ENCODE measurements at places on chromosomes 7 and 10. TPM values are rescaled to one million over a fixed set of nuclear protein-coding genes. Genes with fewer than 3 reads are reported as not detected.

SEMA3E gene
- 0.47 TPM for total RNA-seq

- no peaks in the 10 kb centered on the region for H3K36me3 ChIP-seq
- peaks cover 14% of the 10 kb centered on the region for H3K4me1 ChIP-seq
- H3K4me3 ChIP-seq = no peak overlapping the region
Measured at GRCh38 chr10:79350407-79351154, 3.3 kb downstream of the PPIF start.

- no peaks in the 10 kb centered on the region for H3K27me3 ChIP-seq
- H3K27ac ChIP-seq = no peak overlapping the region
- no peak overlapping the region for H3K4me3 ChIP-seq
- peak; percentile 51 for DNase-seq
- H3K4me1 ChIP-seq = no peaks in the 10 kb centered on the region
Measured at GRCh38 chr10:95430231-95430951, 130.8 kb downstream of the SORBS1 start.

OR2A5 gene
- not detected for total RNA-seq

GRCh38 chr10:23094786-23095403 lies 484 bp upstream of the MSRB2 start:
- H3K27me3 ChIP-seq = no peaks in the 10 kb centered on the region
- H3K27ac ChIP-seq = no peak overlapping the region
- no peak for DNase-seq
- H3K36me3 ChIP-seq = no peaks in the 10 kb centered on the region
- H3K4me3 ChIP-seq = peak overlapping the region; percentile 84

DNA sequence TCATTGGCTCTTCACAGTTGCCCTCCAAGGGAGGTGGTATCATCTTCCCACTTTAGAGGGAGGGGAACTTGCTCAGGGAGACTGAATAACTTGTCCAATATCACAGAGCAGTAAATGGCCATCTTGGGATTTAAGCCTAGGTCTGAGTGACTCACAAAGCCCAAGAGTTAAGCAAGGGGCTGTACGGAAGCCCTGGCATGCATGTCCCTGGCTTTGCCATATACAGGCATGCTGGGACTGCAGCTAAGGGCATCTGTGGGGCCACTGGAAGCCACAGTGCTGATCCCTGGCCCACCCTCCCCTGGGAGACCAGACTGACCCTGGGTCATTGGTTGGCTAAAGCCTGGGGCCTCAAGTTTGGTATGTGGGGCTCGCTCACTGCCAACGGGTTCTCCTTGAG lies 3.1 kb downstream of the VSIR start:
- H3K4me3 ChIP-seq = no peak overlapping the region
- H3K36me3 ChIP-seq = no peaks in the 10 kb centered on the region
- no peaks in the 10 kb centered on the region for H3K27me3 ChIP-seq
- DNase-seq = peak; percentile 45

- H3K36me3 ChIP-seq = no peaks in the 10 kb centered on the region
- DNase-seq = no peak
- no peak overlapping the region for H3K27ac ChIP-seq
- no peaks in the 10 kb centered on the region for H3K27me3 ChIP-seq
Measured at GRCh38 chr10:51159841-51160240, 85.6 kb downstream of the PRKG1 start.

DNA sequence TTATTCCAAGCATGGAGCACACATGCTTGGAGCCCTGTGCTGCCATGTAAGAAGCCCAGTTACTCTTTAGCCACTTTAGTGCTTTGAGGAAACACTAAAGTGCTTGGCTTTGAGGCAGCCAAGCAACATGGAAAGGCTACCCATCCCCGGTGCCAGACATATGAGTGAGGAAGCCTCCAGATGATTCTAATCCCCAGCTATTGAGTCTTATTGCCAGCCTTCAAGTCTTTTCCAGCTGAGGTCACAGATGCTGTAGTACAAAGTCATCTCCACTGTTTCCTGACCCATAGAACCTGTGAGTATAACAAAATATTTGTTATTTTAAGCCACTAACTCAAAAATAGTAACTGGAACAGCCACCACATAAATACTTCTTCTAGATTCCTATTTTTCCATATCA lies 91.4 kb upstream of the CYP26C1 start:
- no peak overlapping the region for H3K27ac ChIP-seq
- no peaks in the 10 kb centered on the region for H3K36me3 ChIP-seq
- H3K4me3 ChIP-seq = no peak overlapping the region
- H3K27me3 ChIP-seq = no peaks in the 10 kb centered on the region
- H3K4me1 ChIP-seq = no peaks in the 10 kb centered on the region
- DNase-seq = no peak

GRCh38 chr10:122507616-122508015 lies 46.3 kb downstream of the HTRA1 start:
- no peak for DNase-seq
- no peak overlapping the region for H3K4me3 ChIP-seq
- H3K36me3 ChIP-seq = no peaks in the 10 kb centered on the region
- H3K4me1 ChIP-seq = peaks cover 12% of the 10 kb centered on the region
- H3K27ac ChIP-seq = no peak overlapping the region

THSD7A gene
- 3.6 TPM for total RNA-seq

GRCh38 chr7:137579913-137580640 lies 236.5 kb upstream of the PTN start:
- no peak overlapping the region for H3K4me3 ChIP-seq
- no peaks in the 10 kb centered on the region for H3K27me3 ChIP-seq
- no peaks in the 10 kb centered on the region for H3K36me3 ChIP-seq
- no peak for DNase-seq

GRCh38 chr10:24826009-24826408 lies 102.3 kb upstream of the ARHGAP21 start:
- H3K27ac ChIP-seq = no peak overlapping the region
- DNase-seq = no peak
- no peak overlapping the region for H3K4me3 ChIP-seq
- peaks cover 2% of the 10 kb centered on the region for H3K4me1 ChIP-seq
- H3K36me3 ChIP-seq = no peaks in the 10 kb centered on the region
- no peaks in the 10 kb centered on the region for H3K27me3 ChIP-seq

DNA sequence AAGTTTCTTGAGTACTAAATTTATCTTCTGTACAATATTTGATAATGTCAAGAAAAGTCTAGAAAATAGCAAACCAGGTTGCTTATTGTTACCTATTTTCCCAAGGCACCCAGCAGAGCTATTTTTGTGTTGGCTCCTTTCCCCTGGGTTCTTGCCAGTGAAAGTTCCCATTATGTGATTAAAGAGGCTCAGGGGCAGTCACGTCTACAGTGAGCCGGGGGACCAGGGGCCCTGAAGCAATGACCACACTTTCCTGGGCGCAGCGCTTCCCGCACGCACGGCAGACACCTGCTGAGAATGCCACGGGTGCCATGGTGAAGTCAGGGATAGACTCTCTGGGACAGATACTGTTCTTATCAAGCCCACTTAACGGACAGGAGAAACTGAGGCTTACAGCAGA lies 10.4 kb upstream of the CNPY1 start:
- H3K4me3 ChIP-seq = no peak overlapping the region
- no peaks in the 10 kb centered on the region for H3K27me3 ChIP-seq
- no peaks in the 10 kb centered on the region for H3K36me3 ChIP-seq
- DNase-seq = no peak
- H3K27ac ChIP-seq = no peak overlapping the region

GRCh38 chr7:47454974-47455871 lies 126.7 kb downstream of the TNS3 start:
- peaks cover 29% of the 10 kb centered on the region for H3K4me1 ChIP-seq
- H3K36me3 ChIP-seq = no peaks in the 10 kb centered on the region
- no peaks in the 10 kb centered on the region for H3K27me3 ChIP-seq
- no peak for DNase-seq
- H3K27ac ChIP-seq = no peak overlapping the region

DNA sequence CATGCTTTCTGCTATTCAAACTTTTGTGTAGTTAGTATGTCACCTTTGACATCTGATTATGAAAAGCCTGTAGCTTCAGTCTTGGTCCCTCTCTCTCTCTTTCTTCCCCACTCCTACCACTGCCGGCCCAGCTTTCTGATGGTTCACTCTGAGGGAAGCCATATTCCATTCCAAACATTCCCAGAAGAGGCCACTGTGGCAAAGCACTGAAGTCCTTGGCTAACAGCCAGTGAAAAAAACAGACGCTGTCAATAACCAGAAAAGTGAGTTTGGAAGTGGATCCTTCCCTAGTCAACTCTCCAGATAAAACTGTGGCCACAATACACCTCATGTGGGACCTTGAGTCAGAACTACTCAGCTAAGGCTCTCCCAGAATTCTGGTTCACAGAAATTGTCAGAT lies 950.7 kb upstream of the PHF14 start:
- H3K27ac ChIP-seq = no peak overlapping the region
- no peaks in the 10 kb centered on the region for H3K36me3 ChIP-seq
- peaks cover 3% of the 10 kb centered on the region for H3K27me3 ChIP-seq
- no peak for DNase-seq

PON3 gene
- 26.0 TPM for total RNA-seq

DNA sequence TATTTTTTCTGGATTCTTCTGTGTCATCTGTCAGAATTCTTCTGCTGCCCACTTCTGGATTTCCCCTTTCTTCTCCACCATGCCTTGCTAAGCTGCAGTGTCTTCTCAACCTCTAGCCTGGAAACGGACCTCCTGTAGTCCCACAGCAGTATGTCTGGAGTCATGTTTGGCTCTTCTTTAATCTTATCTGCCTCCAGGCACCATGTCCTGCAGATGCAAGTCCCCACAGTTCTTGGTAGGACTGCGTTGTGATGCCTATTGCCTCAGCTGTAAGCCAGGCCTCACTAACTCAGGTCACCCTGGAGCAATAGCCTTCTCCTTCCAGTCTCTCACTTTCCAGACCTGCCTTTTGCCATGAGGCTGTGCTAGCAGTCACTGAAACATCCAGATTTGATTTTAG lies 268.3 kb downstream of the POM121L12 start:
- no peaks in the 10 kb centered on the region for H3K36me3 ChIP-seq
- no peaks in the 10 kb centered on the region for H3K4me1 ChIP-seq
- no peaks in the 10 kb centered on the region for H3K27me3 ChIP-seq
- H3K4me3 ChIP-seq = no peak overlapping the region
- H3K27ac ChIP-seq = no peak overlapping the region

DNA sequence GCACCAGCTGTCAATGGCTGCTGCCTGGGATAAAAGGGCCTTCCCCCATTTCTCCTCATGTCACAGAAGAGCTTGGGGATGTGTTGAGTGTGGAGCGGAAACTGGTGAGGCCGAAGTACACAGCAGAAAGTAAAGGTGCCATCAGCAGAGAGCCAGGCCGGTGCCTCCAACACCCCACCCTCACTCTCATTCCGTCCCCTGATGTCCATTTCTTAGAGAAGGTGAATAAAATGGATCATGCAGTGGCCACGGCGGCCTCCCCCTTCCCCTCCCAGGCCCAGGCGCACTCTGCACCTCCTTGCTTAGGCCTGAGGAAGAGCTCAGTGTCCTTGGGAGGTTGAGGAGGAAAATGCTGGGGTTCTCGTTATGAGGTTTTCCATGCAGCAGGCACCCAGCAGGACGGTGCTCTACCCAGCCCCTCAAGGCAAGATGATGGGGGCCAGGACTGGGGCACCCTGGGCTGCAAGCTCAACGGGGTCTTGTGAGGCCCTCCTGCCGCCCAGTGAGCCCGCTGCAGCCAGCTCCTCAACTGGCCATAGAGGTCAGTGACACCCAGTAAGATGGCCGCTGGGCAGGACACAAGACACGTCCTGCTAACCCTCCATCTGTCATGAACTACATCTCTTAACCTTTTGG lies 163.9 kb downstream of the ADARB2 start:
- DNase-seq = no peak
- no peak overlapping the region for H3K4me3 ChIP-seq
- no peaks in the 10 kb centered on the region for H3K36me3 ChIP-seq
- H3K27me3 ChIP-seq = no peaks in the 10 kb centered on the region

GRCh38 chr7:73433924-73434700 lies 534 bp downstream of the FZD9 start:
- peaks cover 4% of the 10 kb centered on the region for H3K4me1 ChIP-seq
- H3K36me3 ChIP-seq = no peaks in the 10 kb centered on the region
- no peak overlapping the region for H3K27ac ChIP-seq

GRCh38 chr7:143929224-143929920 lies 5.7 kb upstream of the OR2F2 start:
- H3K27ac ChIP-seq = no peak overlapping the region
- no peaks in the 10 kb centered on the region for H3K27me3 ChIP-seq
- no peak overlapping the region for H3K4me3 ChIP-seq

- no peak overlapping the region for H3K4me3 ChIP-seq
- H3K27me3 ChIP-seq = no peaks in the 10 kb centered on the region
- no peaks in the 10 kb centered on the region for H3K36me3 ChIP-seq
- DNase-seq = no peak
- H3K4me1 ChIP-seq = no peaks in the 10 kb centered on the region
Measured at GRCh38 chr7:12032146-12032545, 178.9 kb upstream of the TMEM106B start.

ZNF25 gene
- total RNA-seq = 16.2 TPM

ARMC10 gene
- 52.2 TPM for total RNA-seq
